ENCODE measurements at places on chromosomes 16 and 17.

DNA sequence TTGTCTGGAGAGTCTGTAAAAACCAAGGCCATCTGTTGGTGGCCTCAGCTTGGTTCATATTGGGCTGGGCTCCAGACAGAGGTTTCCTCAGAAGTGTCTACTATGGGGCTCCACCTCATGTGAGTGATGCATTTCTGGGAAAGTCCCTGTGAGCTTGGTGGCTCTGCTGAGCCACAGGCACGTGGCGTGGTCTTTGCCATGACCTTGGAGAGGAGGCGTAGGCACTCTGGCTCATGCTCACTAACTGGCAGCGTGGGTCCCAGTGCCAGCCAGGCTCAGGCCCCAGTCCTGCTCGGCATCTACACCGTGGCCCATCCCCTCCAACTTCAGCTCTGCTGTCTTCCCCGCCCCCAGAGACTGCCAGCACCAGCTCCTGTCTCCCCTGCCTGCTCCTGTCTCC, 10.7 kb upstream of the SMTNL2 start:
- no peak for DNase-seq

DNA sequence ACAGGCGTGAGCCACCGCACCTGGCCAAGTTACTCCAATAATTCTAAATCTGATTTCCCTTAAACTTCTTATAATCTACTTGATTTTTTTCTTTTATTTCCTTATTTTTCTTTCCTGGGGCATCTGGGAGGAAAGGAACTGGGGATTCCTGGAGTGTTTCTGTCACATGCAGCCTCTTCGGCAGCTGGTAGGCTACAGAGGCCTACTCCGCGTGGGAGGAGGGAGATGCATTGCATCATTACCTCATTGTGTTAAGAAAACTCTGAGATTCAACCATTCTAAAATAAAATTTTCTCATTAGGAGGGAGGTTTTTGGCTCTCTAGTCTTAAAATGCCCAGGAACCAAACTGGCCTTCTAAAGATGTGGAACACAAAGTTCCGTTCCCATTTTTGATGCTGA, 64.0 kb downstream of the SOX9 start:
- DNase-seq = no peak

GRCh38 chr16:59236804-59237458, 502.8 kb upstream of the GOT2 start:
- no peak for DNase-seq

GRCh38 chr17:81576621-81577277, 24.6 kb upstream of the FAAP100 start:
- no peak for DNase-seq

GRCh38 chr16:12435018-12435417, 368.7 kb downstream of the CPPED1 start:
- DNase-seq = no peak

DNA sequence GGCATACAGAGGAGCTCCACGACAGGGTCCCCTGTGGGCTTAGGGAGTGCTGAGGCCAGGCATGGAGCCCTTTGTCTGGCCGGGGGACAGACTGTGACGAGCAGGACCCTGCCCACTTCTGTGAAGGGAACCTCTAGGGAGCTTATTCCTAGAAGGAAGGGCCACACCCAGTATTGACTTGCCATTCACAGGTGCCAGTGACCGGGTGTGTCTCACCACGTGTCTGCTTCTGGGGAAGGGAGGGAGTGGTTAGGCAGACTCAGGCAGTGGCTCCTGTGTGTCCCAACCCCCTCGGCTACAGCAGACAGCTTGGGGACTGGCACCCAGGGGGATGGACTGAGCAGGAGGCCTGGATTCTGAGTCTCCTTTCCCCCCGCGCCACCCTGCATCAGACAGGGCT, 57.2 kb downstream of the SOCS1 start:
- DNase-seq = no peak

DNA sequence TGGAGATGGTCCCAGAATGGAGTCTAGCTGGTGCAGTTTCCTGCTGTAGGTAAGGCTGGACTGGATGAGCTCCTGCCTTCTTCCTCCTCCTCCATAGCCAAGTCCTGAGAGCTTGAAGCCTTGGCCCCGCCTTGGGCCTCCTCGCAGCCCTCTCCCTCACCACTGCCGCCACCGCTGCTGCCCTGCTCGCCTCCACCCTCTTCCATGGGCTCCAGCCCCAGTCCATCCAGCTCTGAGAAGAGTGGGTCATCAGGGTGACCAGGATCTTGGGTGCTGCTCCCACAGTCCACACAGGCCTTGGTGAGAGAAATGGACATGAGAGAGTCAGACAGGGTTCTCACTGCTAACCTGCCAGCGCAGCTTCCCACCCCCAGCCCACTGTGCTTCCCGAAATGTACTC, 11.2 kb downstream of the PER1 start:
- no peak for DNase-seq

- no peak for DNase-seq
Measured at GRCh38 chr17:77285594-77286390, 145.0 kb downstream of the SEC14L1 start.

DNA sequence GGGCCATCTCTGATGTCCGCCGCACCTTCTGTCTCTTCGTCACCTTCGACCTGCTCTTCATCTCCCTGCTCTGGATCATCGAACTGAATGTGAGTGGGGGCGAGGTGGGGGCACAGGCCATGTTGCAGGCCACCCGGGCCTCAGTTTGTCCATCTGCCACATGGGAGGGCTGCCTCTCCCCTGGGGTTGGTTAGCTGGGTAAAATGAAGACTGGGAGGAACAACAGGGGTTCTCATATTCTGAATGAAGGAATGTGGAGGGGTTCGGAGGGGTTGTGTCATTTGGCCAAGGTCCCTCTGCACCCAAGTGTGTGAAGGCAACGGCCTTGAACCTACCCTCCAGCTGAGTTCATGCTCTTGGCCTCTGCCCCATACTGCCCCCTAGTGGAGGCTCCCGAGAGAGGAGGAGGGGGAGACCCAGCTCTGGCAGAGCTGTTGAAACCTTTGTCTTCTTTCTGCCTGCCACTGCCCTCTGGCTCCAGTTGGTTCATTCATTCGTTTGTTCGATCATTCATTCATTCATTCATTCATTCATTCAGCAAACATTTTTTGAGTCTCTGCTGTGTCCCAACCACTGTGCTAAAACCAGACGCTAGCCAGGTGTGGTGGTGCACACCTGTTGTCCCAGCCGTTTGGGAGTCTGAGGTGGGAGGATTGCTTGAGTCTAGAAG, 11.4 kb upstream of the TCAP start:
- DNase-seq = peak; percentile 95

GRCh38 chr16:72902206-72902605, 145.7 kb downstream of the ZFHX3 start:
- no peak for DNase-seq

DNA sequence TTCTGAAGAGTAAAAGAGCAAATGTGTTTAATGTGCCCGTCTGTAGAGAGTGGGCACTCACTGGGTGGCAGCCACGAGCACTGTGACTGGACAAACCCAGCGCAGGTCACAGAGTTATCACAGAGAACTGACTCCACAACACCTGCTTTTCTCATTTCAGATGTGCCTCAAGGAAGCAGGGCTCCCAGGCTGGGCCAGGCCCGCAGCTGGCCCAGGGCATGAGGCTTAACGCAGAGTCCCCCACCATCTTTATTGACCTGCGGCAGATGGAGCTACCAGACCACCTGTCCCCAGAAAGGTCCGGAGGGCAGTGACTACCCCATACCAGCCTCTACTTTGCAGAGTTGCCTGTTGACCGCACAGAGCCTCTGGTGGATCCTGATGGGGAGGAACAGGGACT, 11.9 kb downstream of the DNAAF8 start:
- no peak for DNase-seq

GRCh38 chr16:67370661-67371060, 22.6 kb downstream of the TPPP3 start:
- DNase-seq = no peak

DNA sequence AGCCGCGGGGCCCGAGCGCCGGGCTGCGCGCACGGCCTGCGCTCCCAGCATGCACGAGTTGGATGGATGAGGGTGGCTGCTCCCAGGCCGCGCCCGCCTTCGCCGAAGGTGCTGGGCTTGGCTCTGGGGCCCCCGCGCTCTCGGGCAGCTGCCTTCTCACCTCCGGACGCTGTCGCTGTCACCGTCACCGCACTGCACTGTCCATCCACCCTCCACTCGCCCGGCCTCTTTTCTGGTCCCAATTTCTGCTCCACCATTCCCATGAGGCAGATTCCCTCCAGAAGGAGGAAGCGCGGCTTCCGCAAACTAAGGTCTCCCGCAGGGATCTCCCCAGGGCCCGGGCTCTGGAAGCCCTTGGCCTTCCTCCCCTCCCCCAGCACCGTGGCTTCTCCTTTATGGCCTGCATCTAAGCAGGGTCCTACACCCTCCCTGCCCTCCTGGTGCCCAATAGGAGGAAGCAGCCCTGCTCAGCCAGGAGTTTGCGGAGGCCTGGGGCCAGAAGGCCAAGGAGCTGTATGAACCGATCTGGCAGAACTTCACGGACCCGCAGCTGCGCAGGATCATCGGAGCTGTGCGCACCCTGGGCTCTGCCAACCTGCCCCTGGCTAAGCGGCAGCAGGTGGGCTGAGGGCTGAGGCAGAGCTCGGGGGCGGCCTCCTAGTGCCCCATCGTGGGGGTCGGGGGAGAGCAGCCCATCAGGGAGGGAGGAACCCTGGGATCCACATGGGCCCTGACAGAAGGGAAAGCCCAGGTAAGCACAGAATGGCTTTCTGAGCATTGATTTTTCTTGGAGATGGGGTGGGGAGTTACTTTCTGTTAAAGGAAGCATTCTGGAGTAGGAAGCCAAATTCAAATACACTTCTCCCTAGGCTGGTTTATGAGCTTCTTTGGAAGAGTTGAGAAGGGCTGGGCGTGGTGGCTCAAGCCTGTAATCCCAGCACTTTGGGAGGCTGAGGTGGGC, 899 bp downstream of the ACE start:
- no peak for DNase-seq

- no peak for DNase-seq
Measured at GRCh38 chr17:5864741-5865657, 205.2 kb upstream of the WSCD1 start.

DNA sequence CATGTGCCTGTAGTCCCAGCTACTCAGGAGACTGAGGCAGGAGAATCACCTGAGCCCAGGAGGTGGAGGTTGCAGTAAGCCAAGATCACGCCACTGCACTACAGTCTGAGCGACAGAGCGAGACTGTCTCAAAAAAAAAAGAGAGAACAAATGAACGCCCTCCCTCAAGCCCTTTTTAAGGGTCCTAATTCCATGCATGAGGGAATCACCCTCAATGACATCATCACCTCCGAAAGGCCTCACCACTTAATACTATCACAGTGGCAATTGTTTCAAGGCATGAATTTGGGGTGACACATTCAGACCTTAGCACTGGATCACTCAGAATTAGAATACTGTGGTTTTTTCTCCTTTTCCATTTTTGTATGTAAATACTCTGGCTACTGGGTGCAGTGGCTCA, 57.8 kb downstream of the CHD9NB start:
- DNase-seq = no peak

DNA sequence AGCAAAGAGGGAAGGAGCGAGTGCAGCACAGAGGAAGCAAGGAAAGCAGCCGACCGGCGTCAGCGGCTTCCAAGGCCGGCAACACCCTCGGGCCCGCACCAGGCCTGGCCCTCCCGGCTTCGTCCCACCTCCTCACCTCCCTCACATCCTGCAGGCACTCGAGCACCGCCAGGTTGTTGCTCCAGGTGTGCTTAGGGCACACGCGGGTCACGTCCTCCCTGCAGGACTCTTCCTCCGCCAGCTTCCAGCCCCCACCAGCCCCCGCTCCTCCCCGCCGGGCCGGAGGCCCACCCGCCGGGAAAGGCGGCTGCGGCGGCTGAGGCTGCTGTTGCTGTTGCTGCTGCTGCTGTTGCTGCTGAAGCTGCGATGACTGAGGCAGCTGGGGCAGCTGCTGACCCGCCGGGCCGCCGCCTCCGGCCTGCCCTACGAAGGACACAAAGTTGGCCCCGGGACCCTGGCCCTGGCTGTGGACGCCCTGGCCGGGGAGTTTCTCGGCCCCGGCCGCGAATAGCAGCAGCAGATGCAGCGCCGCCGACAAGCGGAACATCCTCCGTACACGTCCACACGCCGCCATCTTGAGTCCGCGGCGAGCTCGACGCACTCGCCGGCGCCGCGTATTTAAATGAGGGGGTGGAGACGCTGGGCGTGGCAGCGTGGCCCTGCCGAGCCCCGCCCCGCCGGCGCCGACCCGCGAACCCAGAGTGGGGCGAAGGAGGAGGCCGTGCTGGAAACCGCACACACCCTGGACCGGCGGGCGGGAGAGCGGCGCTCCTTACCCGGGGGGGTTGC, at the start of gene GLG1:
Gene GLG1 (minus strand): TSS at position 594 of the 789 bp plus-strand sequence. CDS start 20 bp downstream, at position 574.
- peak; percentile 78 for DNase-seq

DNA sequence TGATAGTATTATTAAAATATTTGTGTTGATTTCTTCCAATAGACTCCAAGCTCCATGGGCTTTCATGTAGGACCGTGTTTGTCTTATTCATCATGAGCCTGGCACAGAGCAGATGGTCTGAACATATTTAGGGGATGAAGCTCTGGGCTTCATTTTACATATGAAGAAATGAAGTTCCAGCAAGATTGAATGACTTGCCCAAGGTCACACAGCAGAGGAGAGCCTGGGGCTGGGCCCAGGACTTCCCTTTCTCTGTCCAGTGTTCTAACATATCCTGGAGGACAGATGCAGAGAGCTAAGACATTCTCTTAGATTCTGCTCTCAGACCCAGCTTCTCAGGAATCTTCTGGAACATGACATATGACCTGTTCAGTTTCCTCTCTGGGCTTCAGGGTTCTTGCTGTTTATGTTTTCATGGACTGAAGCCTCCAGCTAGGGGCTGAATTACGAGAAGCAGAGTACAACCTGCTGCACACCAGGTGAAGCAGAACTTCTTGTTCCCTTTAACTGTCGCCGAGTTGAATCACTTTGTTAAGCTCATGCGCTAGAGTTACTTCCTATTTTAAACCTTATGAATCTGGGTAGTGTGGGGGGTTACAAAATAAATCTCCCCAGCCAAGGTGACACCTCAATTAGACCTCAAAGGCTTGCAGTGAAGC, 53.6 kb downstream of the GPRC5B start:
- no peak for DNase-seq

DNA sequence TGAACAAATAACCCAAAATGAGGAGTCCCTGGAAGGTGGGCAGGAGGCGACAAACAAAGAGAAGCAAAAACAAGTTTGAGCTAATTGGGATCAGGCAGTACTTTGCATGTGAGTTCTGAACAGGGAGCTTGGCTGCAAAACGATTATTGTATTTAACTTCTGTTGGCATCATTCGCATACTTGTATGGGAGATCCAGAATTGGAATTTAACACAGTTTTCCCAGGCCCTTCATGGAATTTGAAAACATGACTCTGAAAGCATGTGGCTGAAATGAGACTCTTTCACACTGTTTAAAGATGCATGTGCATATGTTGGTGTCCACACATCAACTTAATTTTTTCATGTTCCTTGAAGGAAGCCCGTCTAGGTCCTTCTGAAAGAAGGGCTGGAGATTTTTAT, 674.3 kb downstream of the WWOX start:
- DNase-seq = no peak

DNA sequence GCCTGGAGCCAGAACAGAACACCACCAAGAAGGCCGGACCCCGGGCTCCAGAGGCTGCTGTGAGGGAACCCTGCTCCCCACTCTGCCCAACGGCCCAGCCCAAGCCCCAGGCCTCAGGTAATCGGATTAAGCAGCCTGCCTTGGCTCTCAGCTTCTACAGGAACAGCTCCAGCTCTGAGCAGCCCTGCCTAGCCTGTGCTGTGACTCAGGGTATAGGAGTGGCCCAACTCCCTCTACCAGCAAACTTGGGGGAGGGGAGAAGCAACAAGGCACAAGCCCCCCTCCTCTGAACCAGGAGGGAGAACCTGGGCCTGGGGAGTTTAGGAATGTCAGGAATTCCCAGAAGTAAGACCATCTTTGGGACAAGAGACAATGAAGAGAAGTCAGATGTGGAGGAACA, 849 bp upstream of the SOX15 start:
- no peak for DNase-seq

- DNase-seq = peak; percentile 56
Measured at GRCh38 chr17:31008374-31009041, 37.7 kb downstream of the RNF135 start.
